Uterus (tissue), 4 donors: ENCODE measurements at places on chromosomes 2 and 18.

DNA sequence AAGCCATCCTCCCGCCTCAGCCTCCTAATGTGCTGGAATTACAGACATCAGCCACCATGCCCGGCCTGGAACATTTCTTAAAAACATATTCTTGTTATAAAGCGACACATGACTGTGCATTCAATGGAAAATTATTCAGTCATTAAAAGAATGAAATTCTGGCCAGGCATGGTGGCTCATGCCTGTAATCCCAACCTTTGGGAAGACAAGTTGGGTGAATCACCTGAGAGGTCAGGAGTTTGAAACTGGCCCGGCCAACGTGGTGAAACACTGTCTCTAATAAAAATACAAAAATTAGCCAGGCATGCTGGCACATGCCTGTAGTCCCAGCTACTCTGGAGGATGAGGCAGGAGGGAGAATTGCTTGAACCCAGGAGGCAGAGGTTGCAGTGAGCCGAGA is 21.6 kb upstream of the RPRD1A start:
- H3K36me3 ChIP-seq = no peaks in the 10 kb centered on the region
- no peak overlapping the region for H3K27ac ChIP-seq

DNA sequence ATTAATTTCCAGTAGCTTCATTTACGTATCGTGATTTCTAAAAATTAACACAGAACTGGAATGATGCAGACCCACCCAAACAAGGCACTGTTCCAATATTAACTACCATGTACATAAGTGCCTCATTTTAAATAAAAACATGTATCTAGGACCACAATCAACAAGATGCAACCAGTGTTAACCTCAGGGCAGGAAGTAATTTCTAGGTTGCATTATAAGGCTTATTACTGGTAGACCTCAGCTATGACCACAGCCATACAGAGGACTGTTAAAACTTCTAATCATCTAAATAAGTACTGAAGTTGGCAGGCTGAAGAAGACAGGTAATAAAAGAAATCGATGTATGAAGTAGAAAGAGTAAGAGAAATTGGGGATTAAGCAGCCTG is 262.9 kb downstream of the HDAC4 start:
- no peak for DNase-seq
- no peaks in the 10 kb centered on the region for H3K4me1 ChIP-seq
- H3K27me3 ChIP-seq = no peaks in the 10 kb centered on the region
- no peak overlapping the region for H3K27ac ChIP-seq
- H3K4me3 ChIP-seq = no peak overlapping the region

- H3K4me3 ChIP-seq = no peak overlapping the region
- H3K36me3 ChIP-seq = no peaks in the 10 kb centered on the region
- no peak overlapping the region for H3K27ac ChIP-seq
Measured at GRCh38 chr2:60961457-60961856, 56.1 kb upstream of the PEX13 start.

- no peaks in the 10 kb centered on the region for H3K27me3 ChIP-seq
- H3K4me3 ChIP-seq = no peak overlapping the region
- H3K27ac ChIP-seq = no peak overlapping the region
- no peaks in the 10 kb centered on the region for H3K36me3 ChIP-seq
- H3K4me1 ChIP-seq = no peaks in the 10 kb centered on the region
Measured at GRCh38 chr2:165886487-165887146, 67.0 kb downstream of the TTC21B start.
